ENCODE measurements at places on chromosomes 1 and 21.

GRCh38 chr1:21919520-21919919 lies 17.6 kb downstream of the HSPG2 start:
- DNase-seq, result no peak

DNA sequence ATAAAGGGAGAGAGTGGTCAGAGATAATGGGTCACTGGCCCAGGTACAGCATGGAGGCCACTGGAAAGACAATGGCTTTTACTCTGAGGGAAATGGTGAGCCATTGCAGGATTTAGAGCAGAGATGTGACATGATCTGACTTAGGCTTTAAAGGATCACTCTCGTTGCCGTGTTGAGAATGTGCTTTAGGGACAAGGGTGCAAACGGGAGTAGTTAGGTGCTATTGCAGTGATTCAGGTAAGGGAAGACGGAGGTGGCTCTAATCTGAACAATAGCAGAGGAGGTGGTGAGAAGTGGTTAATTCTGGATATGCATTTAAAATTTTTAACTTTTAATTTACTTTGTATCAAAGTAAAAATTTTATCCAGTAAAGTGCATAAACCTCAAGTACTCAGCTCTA lies 9.8 kb downstream of the ADORA1 start:
- no peak for DNase-seq

- DNase-seq, result no peak
Measured at GRCh38 chr1:179384027-179384426, 18.3 kb downstream of the AXDND1 start.

- no peak for DNase-seq
Measured at GRCh38 chr1:11880181-11880575, 21.4 kb upstream of the NPPB start.

DNA sequence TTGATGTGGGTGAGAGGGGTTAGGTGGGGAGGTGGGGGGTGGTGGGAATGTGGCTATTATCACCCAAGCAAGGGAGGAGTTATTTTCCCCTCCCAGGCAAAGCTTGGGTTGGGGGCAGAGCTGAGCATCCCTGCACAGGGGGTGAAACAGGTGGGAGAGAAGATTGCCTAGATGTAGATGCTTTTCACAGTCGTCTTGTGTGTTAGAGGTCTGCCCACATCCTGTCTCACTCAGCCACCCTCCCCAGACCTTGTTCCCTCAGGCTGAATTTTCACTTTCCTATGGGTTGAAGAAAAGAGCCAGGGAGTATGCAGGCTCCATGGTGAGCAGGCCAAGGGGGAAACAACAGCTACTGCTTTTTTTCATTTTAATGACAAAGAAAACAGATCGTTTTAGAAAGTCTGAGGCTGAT lies 223.5 kb downstream of the KIF26B start:
- DNase-seq, result no peak

DNA sequence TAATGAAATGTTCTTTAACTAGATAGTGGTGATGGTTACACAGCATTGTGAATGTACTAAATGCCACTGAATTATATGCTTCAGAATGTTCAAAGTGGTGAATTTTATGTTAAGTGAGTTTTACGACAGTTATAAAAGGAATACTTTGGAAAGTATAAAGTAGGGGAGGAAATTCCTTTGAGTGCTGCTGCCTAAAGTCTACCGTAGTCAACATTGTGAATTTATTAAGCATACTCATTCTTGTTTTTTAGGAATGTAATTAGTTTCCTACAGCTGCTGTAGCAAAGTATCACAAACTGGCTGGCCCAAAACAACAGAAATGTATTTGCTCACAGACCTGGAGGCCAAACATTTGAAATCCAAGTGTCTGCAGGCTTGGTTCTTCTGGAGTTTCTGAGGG lies 73.0 kb downstream of the SWT1 start:
- no peak for DNase-seq

- no peak for DNase-seq
Measured at GRCh38 chr1:176950736-176951324, 213.7 kb downstream of the ASTN1 start.

DNA sequence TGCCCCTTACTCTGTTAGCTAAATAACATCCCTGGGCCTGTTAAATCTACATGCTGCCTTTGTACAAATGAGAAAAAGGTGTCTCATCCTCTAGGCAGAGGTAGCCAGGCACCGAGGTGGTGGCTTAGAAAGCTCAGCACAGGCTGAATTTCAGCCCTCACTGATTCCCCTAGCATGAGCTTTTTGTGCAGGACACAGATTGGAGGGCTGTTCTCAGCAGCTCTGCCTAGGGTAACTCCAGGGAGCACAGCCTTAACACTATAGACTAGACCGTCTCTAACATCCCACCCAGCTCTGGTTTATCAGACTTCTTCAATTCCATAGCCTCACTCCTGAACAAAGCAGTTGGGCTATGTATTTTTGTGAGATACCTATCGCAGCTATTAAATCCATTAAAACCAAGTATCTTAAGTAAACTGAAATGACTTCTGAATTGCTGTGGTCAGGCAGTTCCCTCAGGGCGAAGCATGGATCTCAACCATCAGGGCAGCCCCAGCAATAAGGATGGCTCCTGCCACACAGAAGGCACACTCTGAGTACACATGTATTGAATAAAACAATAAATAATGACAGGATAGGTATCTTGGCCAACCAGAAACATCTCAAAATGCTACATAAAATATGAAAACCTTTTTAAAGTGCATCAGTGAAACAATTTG lies 14.8 kb downstream of the S100A6 start:
- DNase-seq, result no peak

DNA sequence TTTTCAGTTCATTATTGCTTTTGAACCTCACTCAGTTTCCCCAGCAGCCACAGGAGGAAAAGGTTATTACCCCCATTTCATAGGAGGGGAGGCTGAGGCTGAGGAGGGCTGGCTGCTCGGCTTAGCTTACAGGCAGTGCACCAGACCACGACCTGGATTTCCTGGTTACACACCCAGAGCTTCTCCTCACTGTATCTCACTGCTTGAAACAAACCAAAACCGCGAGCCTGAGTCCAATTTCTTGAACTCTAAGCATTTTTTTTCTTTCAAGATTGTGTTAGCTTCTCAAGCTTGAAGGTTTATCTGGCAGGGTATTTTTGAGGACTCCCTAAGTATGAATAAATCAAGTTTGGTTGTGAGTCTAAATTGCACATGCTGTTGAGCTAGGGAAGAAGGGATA lies 188.9 kb upstream of the EDN2 start:
- no peak for DNase-seq

DNA sequence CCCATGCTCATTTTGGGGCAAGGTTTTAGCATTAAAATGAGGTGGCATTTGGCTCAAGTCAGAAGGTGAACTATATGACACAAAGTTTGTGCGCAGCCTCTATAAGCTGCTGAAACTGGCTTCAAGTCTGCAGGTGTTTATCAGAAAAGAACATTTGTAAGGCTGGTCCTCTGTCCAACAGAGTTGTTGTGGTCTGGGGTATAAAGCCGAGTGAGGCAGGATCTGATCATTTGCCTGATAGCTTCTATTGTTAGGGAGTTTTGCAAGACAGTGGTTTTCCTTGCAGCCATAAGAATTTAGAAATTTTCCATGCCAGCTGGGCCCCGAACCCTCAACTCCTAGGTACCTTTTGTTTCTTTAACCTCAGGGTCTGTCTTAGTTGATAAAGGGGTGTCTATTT lies 130.8 kb downstream of the PGBD5 start:
- no peak for DNase-seq

GRCh38 chr1:73673971-73674370 lies 524.0 kb downstream of the LRRIQ3 start:
- no peak for DNase-seq

DNA sequence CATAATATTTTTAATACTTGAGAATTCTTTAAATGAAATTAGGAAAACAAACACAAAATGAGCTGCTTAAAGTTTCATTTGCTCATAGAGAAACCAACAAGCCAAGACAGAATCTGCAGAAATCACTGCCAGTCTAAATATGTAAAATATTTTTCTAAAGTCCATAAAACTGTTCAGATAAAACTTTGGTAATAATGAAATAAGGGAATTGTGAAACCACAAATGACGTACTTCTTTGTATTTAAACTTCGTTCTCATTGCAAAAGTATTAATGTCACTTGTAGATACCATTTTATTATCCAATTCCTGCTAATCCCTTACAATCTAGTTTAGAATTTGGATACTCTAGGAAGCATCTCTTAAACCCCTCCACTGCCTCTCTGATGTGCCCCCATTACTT lies 234.5 kb upstream of the NEGR1 start:
- no peak for DNase-seq

- no peak for DNase-seq
Measured at GRCh38 chr1:98217601-98218000, 296.8 kb upstream of the DPYD start.

DNA sequence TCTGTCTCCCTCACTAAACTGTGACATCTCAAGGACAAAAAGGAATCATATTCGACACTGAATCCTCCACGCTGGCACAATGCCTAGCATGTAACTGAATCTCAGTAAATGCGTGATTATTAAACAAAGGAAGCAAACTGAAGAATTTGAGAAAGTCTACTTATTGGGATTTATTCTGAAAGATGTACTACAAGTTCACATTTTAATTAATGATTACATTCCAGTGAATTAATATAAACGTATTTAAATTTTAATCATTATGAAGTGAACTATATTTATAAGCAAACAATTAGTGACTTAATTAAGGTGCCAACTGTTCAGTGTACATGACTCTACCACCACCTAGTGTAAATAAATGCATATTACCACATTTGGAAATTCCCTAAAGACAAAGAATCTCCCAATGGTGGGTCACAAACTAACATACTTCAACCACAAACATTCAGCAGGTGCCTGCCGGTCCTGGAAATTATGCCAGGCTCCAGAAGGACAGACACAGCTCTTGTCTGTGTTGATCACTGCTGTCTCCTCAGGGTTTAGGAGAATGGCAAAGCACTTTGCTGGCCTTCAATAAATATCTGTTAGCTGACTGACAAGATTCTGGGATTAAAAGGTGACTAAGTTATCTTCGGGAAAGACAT lies 56.3 kb downstream of the SMYD3 start:
- no peak for DNase-seq

- no peak for DNase-seq
Measured at GRCh38 chr1:113036639-113037321, 36.2 kb upstream of the LRIG2 start.

DNA sequence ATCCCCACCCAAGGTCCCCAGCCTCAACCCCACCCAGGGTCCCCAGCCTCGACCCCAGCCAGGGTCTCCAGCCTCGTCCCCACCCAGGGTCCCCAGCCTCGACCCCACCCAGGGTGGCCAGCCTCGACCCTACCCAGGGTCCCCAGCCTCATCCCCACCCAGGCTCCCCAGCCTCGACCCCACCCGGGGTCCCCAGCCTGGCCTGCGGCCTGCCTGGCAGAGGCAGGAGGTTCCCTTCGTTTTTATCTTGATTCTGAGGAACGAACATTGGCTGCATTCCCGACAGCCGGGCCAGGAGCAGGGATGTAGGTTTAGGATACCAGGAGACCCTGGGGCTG lies 3.4 kb upstream of the PDE9A start:
- no peak for DNase-seq

- no peak for DNase-seq
Measured at GRCh38 chr1:172517081-172517480, 15.9 kb upstream of the SUCO start.

GRCh38 chr1:91651661-91652071 lies 151.0 kb downstream of the CDC7 start:
- DNase-seq, result peak; percentile 3

- no peak for DNase-seq
Measured at GRCh38 chr1:12336413-12336812, 106.6 kb downstream of the VPS13D start.

- DNase-seq, result no peak
Measured at GRCh38 chr1:68225781-68226180, 6.5 kb downstream of the WLS start.

DNA sequence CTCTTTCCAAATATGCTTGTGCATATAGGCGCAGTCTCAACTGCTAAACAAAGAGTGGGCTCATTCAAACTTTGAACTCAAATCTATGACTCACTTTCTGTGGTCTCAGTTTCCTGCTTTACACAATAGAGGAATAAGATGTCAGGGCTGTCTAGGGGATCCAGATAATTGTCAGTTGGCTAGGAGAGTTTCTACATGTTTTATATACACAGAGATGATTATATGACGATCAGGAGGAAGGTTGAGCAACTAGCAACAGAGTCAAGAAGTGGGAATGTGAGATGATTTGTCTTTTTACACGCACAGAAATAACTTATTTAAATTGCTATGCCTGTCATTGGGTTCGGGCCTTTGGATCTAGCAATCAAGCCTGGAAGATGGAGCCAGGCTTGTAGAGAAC lies 299.4 kb upstream of the LYPLAL1 start:
- no peak for DNase-seq

DNA sequence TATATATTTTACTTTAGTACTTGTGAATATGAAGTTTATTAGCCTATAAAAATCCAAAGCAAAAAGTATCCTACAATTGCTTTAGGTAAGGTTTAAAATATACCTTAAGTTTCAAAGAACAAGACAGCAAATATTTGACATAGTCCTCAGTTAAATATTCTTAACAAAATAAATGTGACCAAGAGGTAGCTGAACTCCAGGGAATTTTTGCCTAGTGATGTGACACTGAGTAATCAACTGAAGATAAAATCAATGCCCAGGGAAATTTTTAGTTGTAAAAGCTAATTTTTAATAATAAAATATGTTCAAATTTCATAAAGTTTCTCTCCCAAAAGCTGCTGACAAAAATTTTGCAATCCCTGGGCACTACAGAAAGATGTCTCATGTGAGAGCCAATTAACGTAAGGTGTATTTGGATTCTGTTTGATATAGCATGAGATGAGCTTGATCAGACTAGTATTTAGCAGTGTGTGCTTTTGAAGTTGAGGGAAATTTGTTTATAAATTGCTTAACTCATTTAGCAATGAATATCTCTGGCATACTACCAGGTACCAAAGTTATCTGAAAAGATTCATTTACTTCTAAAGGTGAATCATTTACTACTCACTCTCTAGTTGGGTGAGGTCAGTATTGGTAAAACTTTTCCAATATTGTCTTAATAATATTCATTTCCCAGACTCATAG lies 80.2 kb upstream of the PALMD start:
- DNase-seq, result no peak

DNA sequence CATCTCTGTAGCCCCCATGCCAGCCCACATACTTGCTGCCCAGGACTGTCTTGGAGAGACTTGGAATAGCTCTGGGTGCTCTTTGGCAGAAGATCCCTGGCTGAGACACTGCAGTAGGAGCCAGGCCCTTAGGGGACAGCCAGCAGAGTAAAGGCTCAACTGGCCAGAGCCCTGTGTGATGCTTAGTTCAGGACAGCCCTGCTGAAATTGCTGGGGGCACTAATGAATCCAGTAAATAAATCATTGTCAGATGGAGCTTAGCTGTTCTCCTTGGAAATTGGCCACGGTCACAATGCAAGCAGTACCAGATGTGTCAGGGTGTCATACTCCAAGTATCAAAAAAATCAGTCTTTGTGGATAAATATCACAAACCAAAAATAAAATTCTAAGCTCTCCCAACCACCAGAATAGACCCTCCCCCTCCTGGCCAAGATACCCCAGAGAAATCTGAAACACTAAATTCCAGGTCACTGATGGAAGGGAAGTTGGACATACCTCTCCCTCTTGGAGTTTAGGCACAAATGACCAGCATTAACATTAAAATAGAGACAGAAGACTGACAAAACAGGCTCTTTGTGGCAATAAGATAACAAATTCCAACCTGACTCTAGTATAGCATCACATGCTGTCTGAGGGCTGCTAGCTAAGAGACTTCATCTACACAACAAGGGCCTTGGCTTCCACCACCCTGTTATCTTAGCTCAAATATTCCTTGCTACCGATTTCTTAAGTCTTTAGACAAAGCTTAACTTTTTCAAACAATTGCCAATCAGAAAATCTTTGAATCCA lies 83.2 kb upstream of the DNAH14 start:
- DNase-seq, result no peak

GRCh38 chr1:36539526-36539925 lies 56.8 kb upstream of the CSF3R start:
- DNase-seq, result no peak

GRCh38 chr1:110682898-110683297 lies 8.2 kb upstream of the KCNA3 start:
- DNase-seq, result no peak
